Activated CD8-positive, alpha-beta T cell treated with anti-CD3 and anti-CD28 coated beads for 36 hours (primary cell): ENCODE measurements at places on chromosomes 3 and 15.
A peak's percentile ranks its signal among the peaks of the same experiment; 100 is the strongest.

DNA sequence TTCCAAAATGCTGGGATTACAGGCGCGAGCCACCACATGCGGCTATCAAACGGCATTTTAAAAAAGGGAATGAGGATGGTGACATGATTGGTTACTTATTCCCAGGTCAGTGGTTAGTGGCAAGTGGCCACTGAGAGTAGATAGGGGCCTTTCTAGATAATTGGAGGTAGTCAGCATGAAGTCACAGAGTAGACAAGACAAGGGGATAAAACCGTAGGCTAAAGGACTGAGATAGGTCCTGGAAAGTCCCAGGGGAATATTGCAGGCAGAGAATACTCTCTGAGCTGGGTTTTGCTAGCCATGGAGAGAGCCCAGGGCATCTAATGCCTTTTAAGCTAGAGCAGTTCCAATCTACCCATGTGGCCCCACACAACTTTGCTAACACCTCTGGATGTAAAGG lies 52.2 kb downstream of the KCNAB1 start:
- DNase-seq: no peak

DNA sequence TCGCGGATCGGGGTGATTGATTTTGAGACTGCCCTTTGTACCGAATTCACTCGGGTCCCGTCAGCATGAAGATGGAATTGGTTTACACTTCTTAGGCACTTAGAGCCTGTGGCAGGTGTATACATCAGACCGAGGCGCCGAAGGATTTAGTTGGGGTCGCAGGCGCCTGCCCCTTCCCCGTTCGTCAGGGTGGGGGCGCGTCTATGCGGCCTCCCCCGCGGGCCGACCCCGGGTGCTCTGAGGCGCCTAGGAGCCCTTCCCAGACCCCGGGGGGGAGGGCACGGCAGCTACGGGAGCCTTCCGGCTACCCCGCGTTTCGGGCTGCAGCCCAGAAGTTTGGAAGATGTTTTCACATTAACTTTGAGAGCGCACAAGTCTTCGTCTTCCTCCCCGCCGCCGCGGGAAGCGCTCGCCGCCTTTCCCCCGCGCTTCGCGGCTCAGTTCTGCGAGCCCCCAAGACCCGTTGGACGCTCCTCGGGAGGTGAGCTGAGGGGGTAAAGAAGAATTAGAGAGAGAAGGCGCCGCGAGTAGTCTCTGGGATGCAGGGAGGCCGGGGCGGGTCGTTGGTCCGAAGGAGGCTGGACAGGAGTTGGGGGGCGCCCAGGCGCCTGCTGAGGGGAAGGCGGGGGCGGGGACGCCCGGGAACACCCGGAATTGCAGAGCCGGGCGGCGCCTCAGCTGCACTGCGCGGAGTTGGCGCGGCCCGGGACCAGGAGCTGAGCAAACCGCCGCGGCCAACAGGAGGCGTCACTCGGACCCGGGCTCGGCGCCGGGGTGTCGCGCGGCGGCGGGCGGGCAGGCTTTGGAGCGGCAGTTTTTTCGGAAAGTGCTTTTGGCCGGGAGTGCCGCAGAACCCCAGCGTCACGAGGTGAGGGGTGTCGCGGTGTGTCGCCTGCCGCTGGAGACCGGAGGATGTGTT lies 780 bp downstream of the TIPARP start:
- peak; percentile 39 for DNase-seq

- DNase-seq: no peak
These were observed 58.3 kb downstream of the SLCO3A1 start for GRCh38 chr15:91911844-91912243.

GRCh38 chr15:93887151-93887550 lies 344.2 kb upstream of the MCTP2 start:
- no peak for DNase-seq

DNA sequence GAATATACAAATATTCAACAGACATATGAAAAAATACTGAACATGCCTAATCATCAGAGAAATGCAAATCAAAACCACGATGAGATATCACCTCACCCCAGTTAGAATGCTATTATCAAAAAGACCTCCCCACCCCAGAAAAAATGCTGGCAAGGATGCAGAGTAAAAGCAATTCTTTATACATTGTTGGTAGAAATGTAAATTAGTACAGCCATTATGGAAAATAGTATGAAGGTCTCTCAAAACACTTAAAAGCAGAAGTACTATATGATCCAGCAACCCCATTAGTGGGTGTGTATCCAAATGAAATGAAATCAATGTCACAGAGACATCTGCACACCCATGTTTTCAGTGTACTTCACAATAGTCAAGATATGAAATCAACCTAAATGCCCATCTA lies 308.7 kb downstream of the CHST2 start:
- DNase-seq: no peak
